Activated CD8-positive, alpha-beta memory T cell treated with anti-CD3 and anti-CD28 coated beads for 48 hours (primary cell): ENCODE measurements at places on chromosomes 3 and 15.

GRCh38 chr3:56942523-56942922 lies 117.9 kb upstream of the SPATA12 start:
- no peak for DNase-seq

- no peak for DNase-seq
Measured at GRCh38 chr3:123584284-123584987, 417 bp downstream of the HACD2 start.

GRCh38 chr3:141328286-141329166 lies 39.8 kb upstream of the ZBTB38 start:
- DNase-seq, result no peak

DNA sequence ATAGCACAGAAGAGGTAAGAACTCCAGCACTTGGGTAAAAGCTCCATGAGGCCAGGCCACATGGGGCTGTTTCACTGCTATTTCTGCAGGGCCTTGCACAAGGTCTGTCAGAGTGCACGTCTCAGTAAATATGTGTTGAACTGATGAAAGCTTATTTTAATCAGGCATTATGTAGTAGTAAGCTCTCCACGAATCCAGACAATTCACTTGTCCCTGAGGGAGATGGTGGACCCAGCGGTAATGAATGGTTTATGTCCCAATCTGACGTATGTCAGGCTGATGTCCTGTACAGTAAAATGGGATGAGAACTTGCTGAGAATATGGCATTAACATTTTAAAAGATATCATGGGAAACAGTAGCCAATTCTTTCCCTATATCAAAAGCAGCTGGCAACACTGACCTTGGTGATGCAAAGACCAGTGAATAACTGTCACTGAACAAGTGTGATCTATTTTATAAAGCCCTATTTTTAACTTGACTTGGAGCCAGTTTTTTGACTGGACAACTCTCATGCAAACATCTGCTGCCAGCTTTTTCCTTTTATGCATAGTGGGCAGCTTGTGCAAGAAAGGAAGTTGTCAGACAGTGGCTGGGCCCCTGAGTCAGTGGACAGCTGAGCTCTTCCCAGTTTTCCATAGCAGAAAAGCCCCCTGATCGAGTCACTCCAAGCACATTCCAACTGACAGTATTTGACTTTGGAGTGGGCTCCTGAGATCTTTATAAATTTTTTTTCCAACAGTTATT lies 519.8 kb upstream of the MDFIC2 start:
- no peak for DNase-seq

- no peak for DNase-seq
Measured at GRCh38 chr3:41997702-41998550, 36.0 kb upstream of the ULK4 start.

DNA sequence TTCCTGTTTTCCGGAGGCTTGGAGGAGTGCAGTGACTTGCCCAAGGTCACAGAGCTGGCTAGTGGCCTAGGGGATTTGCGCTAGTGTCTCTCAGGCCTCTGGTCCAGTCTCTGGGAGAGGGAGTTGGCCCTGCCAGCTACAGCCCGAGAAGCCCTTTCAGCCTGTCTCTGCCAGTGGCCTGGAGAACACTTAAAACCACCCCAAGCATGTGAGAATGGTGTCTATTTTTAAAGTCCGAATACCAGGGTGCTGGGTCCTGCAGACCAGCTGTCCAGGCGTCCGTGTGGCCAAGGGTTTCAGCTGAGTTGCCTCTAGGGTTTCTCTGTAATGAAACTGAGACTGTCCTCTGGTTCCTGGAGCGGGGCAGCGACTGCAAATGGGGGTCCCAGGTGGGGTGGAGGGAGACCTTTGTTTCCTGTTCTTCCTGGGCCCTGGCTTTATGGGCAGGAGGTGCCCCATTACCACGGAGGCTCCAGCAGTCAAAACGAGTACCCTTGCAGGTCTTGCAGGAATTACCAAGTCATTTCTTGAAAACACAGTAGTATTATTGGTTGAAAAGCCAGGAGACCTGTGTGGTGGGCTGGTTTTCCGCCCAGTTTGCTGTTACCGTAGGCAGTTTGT lies 2.2 kb downstream of the CAND2 start:
- DNase-seq, result no peak
